ENCODE measurements at places on chromosomes 13 and 19.

DNA sequence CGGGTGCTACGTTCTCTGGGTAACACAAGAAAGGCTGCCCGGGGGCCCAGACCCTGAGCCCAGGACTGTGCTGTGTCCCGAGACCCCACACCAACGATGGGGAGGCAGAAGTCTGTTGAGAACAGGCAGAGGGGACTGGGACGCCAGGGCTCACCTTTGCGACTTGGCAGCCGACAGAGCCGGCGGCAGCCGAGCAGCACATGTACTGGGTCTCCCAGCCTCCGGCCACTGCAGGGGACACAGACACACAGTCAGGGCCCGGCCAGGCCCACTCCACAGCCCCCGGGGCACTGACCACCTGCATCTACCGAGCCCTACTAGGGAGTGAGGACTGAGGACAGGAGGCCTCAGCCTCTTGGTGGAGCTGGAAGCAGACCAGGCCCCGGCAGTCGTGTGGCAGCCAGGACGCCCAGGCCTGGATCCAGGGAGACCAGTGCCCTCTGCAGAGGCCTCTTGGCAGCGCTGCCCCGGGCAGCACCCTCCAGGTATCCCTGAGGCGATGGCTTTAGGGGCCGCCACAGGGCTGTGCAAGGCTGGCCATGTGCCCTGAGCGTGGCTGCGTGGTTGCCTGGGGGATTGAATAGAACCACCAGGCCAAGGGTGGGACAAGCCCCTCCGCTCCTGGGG, 5.6 kb upstream of the ATP8B3 start:
- DNase-seq, result no peak

DNA sequence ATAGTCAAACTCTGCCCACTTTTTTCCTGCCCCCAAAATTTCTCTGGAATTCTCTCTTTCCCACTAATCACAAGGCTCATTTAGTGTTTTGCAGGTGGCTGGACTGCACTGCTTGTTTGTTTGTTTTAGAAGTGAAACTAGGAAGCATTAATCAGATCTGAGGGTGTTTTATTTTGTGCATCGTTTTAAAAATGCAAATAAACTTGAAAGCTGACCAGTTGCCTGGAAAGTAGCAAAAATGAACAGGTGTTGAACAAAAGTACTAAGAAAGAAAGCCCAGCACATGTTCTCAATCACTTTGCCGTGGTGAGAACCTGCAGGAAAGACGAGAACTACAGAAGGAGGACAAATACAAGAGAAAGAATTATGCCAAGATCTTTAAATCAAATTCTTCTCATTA, 365.5 kb downstream of the PCDH9 start:
- no peak for DNase-seq

DNA sequence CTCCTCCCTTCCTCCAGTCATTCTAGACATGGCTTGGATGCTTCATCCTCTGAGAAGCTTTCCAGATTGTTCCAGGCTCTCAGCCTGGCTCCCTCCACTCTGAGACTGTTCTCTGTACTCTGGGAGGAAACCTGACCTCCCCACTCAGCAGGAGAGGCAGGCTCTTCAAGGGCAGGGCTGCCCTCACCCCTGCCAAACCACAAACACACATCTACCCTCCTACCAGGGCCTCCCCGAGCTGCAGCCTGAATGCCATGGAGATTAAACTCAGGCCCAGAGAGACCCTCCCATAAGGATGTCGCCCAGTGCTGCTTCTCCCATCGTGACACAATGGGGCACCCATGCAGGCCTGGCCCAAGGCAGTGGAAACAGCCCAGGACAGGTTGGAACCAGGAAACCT, 16.2 kb downstream of the NUMBL start:
- no peak for DNase-seq

GRCh38 chr19:13029893-13030292, 34.6 kb downstream of the NFIX start:
- DNase-seq, result no peak

- no peak for DNase-seq
Measured at GRCh38 chr19:54013866-54014265, 22.4 kb downstream of the CACNG6 start.

DNA sequence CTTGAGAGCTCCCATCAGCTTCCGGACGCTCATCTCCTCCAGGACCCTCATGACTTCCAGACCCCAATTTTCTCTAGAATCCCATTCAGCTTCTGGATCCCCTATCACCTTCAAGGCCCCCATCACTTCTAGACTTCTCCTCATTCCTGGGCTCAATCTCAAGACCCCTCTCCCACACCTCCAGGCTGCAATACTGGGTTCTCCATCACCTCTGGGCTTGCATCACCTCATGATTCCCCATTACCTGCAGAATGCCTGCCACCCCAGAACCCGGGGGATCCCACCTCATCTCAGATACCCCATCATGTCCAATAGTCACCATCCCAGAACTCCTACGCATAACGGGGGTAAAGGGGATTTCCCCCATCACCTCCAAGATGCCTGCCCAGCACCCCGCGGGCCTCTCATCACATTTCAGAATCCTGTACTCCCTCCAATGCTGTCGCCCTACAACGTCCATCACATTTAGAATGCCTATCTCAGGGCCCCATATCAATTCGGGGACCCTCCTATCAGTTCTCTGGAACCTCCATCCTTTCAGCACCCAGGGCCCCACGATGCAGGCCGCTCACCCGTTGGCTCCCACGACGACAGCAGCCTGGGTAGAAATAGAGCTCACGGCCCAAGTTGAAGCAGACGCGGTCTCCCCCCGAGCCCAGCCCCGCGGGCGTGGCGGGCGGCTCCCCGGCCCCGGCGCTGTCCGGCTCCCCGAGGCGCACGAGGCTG, 738 bp downstream of the DMWD start:
- peak; percentile 56 for DNase-seq

GRCh38 chr13:31949486-31949885, 82.1 kb upstream of the FRY start:
- DNase-seq, result no peak

DNA sequence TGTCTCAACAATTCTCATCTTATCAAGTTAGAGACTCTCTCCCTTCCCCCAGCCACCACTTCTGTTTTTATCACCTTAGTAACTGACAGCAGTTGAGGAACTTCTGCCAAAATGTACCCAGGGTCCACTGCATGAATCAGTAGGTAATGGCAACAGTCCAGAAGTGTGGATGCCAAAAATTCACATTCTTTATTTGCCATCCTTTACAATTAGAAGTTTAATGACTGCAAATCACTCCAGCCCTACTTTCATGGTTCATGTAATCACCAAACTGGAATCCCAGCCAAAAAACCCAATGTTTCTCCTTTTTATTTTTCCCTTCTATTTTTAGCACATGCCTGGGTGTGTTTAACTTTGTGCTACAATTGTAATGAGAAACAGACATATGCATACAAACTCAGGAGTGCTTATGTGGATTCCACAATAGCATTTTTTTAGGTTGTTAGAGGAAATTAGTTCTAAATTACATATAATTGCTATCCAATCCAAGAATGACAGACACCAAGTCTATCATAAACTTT, 243.5 kb downstream of the RGCC start:
- DNase-seq, result no peak

DNA sequence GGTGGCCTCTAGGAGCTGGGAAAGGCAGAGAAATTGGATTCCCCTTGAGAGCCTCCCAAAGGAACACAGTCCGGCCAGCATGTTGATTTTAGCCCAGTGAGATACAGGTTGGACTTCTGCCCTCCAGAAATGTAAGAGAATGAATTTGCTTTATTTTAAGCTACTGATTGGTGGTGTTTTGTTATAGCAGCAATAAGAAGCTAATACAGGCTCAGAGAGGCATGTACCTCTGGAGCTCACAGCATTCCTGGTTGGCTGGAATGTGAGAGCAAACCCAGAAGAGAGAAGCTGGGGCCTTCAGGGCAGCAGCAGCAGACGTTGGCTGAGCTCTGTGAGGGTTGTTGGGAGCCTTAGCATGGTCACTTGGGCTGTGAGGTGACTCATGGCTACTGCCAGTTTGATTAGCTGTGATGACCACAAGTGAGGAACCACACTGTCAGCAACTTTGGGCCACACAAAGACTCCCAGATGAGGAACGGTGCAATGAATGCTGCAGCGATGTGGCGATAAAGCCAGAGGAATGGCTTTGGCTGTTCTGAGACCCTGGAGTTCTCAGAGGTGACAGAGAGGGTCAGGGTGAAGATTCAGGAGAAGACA, 80.1 kb downstream of the CYSLTR2 start:
- no peak for DNase-seq

- peak; percentile 51 for DNase-seq
Measured at GRCh38 chr13:30978981-30979956, 46.8 kb downstream of the TEX26 start.

DNA sequence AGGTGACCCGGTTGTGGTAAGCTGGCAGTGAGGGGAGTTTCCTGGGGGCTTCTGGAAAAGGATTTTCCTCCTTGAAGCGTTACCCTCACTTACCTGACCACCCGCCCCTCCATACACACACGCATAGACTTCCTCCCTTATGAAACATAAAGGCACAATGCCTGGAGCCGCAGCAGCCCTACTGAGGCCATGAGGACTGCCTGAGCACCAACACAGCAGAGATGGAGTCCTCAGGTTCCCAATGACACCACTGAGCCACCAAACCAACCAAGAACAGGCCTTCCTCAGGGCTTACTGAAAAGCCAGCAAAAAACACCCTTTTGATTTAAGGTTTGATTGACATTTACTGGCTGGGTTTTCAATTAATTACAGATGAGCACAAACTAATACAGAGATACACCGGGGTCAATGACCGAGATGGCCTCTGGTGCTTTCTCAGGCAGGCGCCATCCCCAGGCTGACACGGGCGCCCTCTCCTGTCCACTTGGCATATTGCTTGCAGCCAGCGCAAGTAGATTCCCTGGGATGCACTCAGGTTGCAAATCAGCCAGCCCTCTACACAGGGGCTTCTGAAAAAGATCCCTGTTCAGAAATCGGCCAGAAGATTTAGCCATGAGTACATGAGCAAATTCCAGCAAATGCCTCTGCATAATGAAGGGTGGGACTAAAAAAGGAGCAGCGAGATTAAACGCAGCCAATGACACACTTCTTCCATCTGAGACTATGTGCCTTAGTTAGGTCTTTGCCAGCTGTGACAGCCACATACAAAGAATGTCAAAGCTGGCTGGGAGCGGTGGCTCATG, 14.8 kb downstream of the OPA3 start:
- peak; percentile 75 for DNase-seq

DNA sequence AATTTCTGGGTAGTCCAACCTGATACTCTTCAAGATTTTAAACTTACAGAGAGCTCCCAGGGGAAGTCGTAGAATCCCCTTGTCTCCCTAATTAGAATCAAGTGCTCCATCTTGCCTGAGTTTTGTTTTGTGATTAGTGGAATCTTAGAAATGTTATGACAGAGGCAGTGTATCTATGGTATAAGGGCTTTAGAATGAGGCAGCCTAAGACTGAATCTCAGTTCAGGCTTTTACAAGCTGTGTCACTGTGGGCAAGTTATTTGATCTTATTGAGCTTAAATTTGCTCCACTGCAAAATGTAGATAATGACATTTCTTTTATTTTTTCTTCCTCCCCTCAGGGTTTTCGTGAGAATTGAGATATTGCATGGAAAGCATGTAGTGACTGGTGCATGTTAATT, 215.5 kb downstream of the POSTN start:
- DNase-seq, result no peak

DNA sequence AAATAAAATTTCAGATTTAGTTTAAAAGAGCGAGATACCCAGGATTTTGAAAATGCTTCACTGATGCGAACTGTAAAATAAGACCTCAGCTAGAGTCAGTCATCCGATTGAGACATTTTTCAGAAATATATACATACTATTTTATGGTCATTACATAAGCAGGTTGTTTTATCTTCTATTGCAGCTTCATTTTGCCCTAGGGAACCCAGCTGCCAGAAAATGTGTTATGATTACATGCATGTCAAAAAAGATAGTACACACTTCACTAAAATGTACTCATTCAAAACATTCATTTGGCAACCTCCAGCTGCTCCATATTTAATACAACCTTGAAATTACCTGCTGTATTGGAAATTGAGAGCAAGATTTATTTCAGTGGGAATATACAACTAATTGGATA, 483.8 kb upstream of the SLITRK6 start:
- DNase-seq, result no peak

DNA sequence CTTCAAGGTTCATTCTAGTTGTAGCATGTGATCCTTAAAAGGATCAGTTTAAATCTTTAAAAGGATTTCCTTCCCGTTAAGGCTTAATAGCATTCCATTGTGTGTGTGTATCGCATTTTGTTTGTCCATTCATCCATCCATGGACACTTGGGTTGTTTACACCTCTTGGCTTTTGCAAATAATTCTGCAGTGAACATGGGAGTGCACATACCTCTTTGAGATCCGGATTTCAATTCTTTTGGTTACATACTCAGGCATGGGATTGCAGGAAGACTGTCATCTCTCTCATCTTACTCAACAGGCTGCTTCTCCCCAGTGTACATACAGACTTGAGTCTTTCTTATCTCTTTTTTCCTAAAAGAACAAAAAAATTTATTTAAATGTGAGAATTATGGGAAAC, 1.2 kb downstream of the RNF113B start:
- no peak for DNase-seq

- no peak for DNase-seq
Measured at GRCh38 chr13:94128430-94128829, 351.1 kb downstream of the DCT start.

DNA sequence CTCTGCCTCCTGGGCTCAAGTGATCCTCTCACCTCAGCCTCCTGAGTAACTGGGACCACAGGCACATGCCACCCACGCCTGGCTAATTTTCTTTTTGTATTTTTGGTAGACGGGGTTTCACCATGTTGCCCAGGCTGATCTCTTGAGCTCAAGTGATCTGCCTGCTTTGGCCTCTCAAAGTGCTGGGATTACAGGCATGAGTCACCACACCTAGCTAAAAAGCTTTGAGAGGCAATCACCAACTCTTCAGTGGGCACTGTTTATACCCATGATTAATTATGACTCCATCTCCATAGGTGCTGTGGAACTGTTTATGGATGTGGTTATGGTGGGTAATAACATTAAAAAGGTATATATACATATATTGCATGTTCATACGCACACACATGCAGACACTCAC, 7.5 kb upstream of the RBM26 start:
- no peak for DNase-seq

DNA sequence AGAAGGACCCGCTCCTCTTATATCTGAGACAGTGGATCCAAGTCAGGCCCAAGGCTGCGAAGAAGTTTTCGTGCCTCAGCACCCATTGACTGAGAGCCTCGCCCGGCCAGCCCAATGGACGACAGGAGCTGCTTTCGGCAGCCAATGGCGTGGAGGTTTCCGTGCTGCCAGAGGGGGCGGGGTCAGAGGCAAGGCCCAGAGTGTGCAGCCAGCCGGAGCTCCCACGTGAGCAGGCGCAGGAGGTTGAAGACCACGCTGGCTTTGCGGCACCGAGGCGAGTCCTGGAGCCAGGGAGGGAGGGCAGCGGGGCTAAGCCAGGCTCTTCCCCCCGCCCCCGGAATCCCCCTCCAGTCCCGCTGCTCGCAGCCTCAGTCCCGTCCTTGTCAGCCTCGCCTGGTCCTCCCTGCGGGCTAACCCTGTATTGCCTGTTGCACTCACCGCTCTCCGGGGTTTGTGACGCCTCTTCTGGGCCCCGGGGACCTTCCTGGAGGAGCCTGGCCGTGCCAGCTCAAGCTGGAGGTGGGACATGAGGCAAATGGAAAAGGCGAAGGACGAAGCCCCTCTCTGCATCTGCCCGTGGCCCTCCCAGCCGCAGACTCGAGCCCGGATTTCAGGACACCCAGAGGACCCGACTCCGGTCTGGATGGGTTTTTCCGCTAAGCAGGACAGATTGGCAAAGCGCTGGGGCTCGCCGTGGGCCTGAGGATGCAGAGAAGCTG, 1.5 kb downstream of the IFNL4 start:
- peak; percentile 47 for DNase-seq

- no peak for DNase-seq
Measured at GRCh38 chr13:113820813-113821651, 42.8 kb downstream of the GAS6 start.
